ENCODE measurements at places on chromosomes 3 and 15.

DNA sequence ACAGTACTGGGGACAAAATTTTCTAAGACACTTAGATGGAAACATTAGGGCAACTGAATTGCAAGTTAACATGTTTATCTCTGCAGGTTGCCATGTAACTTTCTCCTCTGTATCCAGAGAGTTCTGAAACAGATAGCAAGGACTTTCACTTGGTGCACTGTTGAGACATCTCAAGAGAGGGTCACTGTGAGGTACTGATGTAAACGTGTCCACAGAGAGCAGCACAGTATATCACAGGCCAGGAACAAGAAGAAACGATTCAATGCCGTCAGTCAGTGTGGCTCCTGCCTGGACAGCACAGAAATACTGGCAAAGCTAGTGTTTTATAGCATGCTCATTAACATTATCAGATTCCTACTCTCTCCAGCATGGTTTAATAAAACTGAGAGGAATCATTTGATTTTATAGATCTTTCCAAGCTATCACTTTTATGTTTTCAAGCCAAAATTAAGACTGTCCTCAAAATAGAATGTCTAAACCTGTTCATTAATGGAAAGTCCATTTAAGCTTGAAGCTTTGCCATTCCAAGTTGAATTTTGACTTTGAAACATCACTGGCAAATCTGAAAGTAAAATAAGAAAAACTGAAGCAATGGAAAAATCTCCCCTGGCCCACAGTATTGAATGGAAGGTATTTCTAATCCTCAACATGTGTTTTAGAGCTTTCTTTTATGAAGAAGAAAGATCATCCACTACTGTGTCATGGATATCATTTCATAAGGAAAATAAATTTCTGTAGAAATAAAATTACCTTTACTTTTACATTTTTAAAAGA, 102.7 kb downstream of the IMPG2 start:
- H3K4me1 ChIP-seq, result no peaks in the 10 kb centered on the region
- H3K27me3 ChIP-seq, result no peaks in the 10 kb centered on the region
- no peaks in the 10 kb centered on the region for H3K36me3 ChIP-seq
- no peak overlapping the region for H3K4me3 ChIP-seq
- DNase-seq, result no peak

GRCh38 chr15:98738689-98739401, 90.5 kb downstream of the IGF1R start:
- no peak for DNase-seq
- peaks cover 11% of the 10 kb centered on the region for H3K4me1 ChIP-seq
- no peak overlapping the region for H3K27ac ChIP-seq
- H3K36me3 ChIP-seq, result no peaks in the 10 kb centered on the region
- H3K4me3 ChIP-seq, result no peak overlapping the region
- H3K27me3 ChIP-seq, result no peaks in the 10 kb centered on the region

DNA sequence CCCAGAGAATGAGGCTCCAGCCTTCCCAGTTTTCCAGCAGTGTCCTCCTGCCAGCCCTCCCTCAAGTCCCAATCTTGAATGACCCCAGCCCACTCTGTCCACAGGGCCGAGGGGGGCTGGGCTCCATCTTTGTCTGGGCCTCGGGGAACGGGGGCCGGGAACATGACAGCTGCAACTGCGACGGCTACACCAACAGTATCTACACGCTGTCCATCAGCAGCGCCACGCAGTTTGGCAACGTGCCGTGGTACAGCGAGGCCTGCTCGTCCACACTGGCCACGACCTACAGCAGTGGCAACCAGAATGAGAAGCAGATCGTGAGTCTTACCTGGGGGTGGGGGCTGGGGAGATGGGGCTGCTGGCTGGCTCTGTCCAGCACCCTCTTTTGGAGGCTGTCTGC, 5.6 kb upstream of the FES start:
- peaks cover 39% of the 10 kb centered on the region for H3K36me3 ChIP-seq
- no peak overlapping the region for H3K4me3 ChIP-seq
- no peak overlapping the region for H3K27ac ChIP-seq
- no peak for DNase-seq

- DNase-seq, result no peak
- no peak overlapping the region for H3K27ac ChIP-seq
- H3K27me3 ChIP-seq, result no peaks in the 10 kb centered on the region
- H3K4me1 ChIP-seq, result no peaks in the 10 kb centered on the region
- H3K36me3 ChIP-seq, result no peaks in the 10 kb centered on the region
- no peak overlapping the region for H3K4me3 ChIP-seq
Measured at GRCh38 chr15:70251246-70251990, 153.7 kb upstream of the TLE3 start.

DNA sequence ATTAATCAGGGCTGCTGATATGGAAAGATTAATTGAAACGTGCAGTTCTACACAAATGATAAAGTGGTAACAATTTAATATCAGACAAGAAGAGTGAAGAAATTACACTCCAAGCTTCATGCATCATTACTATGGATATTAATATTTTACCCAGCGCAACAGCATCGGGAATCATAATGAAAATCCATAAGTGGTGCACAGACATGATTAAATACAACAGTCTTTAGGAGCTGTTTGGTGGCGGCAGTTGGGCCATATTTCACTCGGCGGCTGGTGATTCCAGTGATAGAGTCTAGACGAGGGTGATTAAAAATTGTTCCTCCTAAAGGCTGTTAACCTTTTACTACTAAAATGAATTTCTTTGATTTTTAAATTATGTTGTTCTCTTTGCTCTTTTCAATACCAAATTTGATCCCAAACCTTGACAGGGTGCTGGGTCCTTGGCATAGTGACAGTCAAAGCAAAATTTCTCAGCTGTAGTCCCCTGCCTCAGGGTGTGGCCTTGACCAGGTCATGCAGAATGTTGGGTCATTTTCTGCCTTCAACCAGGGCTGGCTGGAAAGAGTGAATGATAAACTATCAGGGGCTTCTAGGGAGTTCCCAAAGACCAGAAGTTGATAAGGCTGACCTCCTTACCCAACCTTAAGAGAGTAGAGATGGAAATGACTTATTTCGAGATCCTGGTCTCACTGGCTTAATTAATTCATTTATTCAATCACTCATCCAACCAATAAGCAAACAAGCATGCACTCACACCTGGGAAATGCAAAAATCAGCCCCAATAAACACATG, 392.0 kb downstream of the IL20RB start:
- H3K27me3 ChIP-seq, result peaks cover 2% of the 10 kb centered on the region
- no peak overlapping the region for H3K4me3 ChIP-seq
- H3K27ac ChIP-seq, result no peak overlapping the region
- H3K4me1 ChIP-seq, result no peaks in the 10 kb centered on the region
- no peaks in the 10 kb centered on the region for H3K36me3 ChIP-seq

- H3K4me3 ChIP-seq, result no peak overlapping the region
- no peak overlapping the region for H3K27ac ChIP-seq
Measured at GRCh38 chr3:172271386-172271976, 176.8 kb downstream of the GHSR start.

DNA sequence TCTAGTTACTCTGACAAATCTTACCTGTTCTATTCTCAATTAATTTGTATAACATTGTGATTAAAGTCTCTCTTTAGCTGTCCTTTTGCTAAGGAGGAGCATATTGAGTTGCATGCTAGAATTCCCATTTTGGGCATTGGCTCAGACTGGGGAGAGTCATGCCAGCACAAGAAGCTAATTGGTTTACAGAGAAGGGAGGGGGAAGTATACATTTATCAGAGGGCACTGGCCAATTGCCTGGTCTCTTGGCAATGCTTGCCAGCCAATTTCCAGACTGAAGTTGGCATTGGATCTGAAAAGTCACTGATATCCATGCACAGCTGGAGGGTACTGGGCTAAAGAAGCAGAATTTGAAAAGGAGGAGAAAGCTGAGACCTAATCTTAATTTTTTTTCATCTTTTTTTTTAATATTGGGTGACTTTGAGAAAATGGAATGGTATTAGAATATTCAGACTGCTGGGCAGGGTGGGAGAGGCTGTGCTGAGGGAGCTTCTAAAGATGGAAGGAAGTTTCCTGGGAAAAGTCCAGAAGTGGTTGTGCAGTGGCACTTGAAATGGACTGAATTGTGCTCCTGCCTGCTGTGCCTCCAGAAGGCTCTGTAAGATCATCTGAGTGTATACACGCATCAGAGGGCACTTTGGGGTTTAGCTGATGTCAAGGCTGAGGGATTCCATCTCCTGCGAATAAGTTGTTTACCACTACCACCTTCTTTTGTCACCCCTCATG, 365.2 kb upstream of the DPH6 start:
- H3K27me3 ChIP-seq, result no peaks in the 10 kb centered on the region
- peaks cover 5% of the 10 kb centered on the region for H3K4me1 ChIP-seq
- no peak for DNase-seq
- no peak overlapping the region for H3K4me3 ChIP-seq
- no peak overlapping the region for H3K27ac ChIP-seq

- no peak for DNase-seq
- no peaks in the 10 kb centered on the region for H3K36me3 ChIP-seq
- H3K27ac ChIP-seq, result no peak overlapping the region
- H3K27me3 ChIP-seq, result no peaks in the 10 kb centered on the region
- no peak overlapping the region for H3K4me3 ChIP-seq
Measured at GRCh38 chr3:76969996-76970615, 69.8 kb upstream of the ROBO2 start.

- no peaks in the 10 kb centered on the region for H3K27me3 ChIP-seq
- no peaks in the 10 kb centered on the region for H3K36me3 ChIP-seq
- DNase-seq, result no peak
Measured at GRCh38 chr3:72449551-72449950, 398.7 kb downstream of the SHQ1 start.

DNA sequence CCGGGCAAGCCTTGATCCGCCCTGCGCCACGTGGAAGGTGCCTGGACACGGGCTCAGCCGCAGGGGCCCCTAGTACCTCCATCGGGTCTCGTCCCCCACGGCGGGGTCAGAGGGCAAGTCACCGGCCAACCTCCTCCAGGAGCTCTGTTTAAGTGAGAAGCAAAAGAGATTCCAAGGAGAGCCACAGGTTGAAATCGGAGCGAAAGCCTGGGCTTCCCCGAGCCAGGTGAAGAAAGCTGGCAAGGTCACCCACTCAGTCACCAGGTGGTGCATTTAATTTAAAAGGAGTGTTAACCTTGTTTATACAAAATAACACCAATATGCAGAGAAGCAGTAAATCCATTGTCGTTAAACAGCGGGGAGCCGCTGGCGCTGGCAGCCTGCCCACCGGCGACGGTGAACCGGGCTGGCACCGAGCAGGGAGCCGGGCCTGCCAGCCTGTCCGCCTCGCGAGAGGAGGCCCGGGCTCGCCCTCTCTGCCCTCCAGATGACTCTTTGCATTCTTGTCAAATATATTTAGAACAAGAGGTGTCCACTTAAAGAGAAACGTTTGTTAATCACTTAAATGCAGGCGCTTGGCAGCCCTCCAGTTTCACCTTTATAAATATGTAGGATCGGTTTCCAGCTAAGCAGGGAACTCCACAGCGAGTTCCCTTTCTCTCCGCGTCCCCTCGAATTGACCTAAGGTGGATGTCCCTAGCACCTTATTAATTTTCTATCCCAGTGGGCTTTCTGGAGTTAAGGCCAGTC, 277.3 kb upstream of the NR2F2 start:
- no peak for DNase-seq
- H3K27ac ChIP-seq, result peak overlapping the region; percentile 33
- peaks cover 5% of the 10 kb centered on the region for H3K4me1 ChIP-seq
- no peaks in the 10 kb centered on the region for H3K36me3 ChIP-seq
- H3K27me3 ChIP-seq, result no peaks in the 10 kb centered on the region

DNA sequence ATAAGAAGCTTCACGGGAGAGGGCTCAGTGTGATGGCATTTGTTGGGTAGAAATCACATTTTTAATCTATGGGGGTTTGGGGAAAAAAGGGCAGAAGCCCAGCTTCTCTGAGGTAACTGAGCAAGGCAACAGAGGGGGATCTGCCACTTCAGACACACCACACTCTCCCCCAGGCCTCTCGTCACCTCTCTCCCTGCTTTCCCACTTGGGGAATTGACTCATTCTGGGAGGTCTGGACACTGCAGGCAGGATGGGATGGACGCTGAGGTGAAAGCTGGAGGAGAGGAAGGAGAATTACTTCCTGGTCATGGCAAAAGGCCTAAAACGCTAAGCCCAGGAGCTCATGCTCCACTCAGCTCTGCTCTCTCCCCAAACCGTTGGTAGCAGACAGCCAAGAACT, 33.2 kb downstream of the MYO5C start:
- no peaks in the 10 kb centered on the region for H3K4me1 ChIP-seq
- no peaks in the 10 kb centered on the region for H3K36me3 ChIP-seq
- no peaks in the 10 kb centered on the region for H3K27me3 ChIP-seq

DNA sequence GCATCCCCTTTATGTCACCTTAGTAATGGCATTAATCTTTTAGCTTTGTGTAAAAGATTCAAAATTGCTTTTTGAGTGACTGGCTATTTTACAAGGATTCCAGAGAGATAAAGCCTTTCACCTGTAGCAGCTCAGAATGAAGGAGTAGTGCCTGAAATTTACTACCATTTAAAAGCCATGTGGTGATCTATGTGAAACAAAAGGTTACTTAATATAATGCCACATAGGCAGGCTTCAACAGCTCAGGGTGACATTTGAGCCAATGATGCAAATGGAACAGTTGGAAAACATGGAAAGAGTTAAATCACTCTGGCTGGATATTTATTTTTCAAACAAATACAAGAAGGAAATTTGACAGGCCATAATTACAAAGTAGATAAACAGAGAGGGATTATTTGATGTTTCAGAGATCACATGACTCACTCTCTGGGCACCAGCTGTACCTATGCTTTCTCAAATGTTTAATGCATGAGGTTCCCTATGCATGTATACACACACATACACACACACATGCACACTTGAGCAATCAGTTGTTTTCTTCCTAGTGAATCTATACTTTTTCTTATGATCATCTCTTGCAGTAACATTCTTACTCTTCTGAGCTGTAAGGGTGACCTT, 171.5 kb downstream of the ZMAT3 start:
- DNase-seq, result no peak
- no peaks in the 10 kb centered on the region for H3K27me3 ChIP-seq
- no peaks in the 10 kb centered on the region for H3K4me1 ChIP-seq
- H3K4me3 ChIP-seq, result no peak overlapping the region
- no peak overlapping the region for H3K27ac ChIP-seq
- H3K36me3 ChIP-seq, result no peaks in the 10 kb centered on the region

GRCh38 chr3:150761831-150762661, 923 bp downstream of the SIAH2 start:
- DNase-seq, result peak; percentile 71
- peak overlapping the region; percentile 100 for H3K27ac ChIP-seq
- peaks cover 26% of the 10 kb centered on the region for H3K4me1 ChIP-seq
- no peaks in the 10 kb centered on the region for H3K27me3 ChIP-seq

- DNase-seq, result no peak
- no peaks in the 10 kb centered on the region for H3K36me3 ChIP-seq
- H3K27me3 ChIP-seq, result no peaks in the 10 kb centered on the region
- peaks cover 2% of the 10 kb centered on the region for H3K4me1 ChIP-seq
- H3K4me3 ChIP-seq, result no peak overlapping the region
- H3K27ac ChIP-seq, result no peak overlapping the region
Measured at GRCh38 chr3:185572183-185572582, 13.9 kb upstream of the SENP2 start.

- no peak overlapping the region for H3K4me3 ChIP-seq
- DNase-seq, result no peak
- H3K4me1 ChIP-seq, result no peaks in the 10 kb centered on the region
Measured at GRCh38 chr3:139974809-139975425, 39.9 kb downstream of the CLSTN2 start.

DNA sequence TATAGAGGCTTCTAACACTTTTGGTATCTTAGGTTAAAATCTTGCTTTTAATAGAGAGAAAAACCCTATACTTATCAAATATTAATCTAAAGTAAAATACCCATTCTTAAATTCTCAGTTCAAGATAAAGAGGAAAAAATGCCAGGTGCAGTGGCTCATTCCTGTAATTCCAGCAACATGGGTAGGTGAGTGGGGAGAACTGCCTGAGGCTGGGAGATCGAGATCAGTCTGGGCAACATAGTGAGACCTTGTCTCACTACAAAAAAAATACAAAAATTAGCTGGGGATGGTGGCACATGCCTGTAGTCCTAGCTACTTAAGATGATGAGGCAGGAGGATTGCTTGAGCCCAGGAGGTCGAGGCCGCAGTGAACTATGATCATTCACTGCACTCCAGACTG, 135.8 kb downstream of the CLASP2 start:
- H3K27ac ChIP-seq, result no peak overlapping the region
- no peak overlapping the region for H3K4me3 ChIP-seq
- H3K36me3 ChIP-seq, result peaks cover 6% of the 10 kb centered on the region
- no peak for DNase-seq

All from liver (tissue), 10 donors.